Right cardiac atrium (tissue), 5 donors: ENCODE measurements at places on chromosomes 2 and 18.

GRCh38 chr2:184006998-184007397 lies 591.3 kb upstream of the ZNF804A start:
- DNase-seq = no peak

DNA sequence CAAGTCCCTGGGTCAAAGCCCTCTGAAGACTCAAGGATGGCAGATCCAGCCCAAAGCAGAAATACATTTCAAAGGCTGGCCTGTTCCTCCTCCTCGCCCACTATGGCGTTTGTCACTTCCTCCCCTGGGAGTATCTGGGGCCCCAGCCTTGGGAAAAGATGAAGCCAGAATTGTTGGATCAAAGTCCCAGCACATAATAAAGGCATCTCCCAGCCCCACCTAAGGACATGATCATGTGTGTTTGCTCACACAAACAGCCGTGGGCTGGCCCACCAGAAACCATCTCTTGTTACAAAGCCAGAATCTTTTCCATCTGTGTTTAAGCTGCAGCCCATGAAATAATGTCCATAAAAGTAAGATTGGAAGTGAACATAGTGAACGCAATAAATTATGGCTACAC lies 50.1 kb upstream of the HAAO start:
- DNase-seq = no peak

DNA sequence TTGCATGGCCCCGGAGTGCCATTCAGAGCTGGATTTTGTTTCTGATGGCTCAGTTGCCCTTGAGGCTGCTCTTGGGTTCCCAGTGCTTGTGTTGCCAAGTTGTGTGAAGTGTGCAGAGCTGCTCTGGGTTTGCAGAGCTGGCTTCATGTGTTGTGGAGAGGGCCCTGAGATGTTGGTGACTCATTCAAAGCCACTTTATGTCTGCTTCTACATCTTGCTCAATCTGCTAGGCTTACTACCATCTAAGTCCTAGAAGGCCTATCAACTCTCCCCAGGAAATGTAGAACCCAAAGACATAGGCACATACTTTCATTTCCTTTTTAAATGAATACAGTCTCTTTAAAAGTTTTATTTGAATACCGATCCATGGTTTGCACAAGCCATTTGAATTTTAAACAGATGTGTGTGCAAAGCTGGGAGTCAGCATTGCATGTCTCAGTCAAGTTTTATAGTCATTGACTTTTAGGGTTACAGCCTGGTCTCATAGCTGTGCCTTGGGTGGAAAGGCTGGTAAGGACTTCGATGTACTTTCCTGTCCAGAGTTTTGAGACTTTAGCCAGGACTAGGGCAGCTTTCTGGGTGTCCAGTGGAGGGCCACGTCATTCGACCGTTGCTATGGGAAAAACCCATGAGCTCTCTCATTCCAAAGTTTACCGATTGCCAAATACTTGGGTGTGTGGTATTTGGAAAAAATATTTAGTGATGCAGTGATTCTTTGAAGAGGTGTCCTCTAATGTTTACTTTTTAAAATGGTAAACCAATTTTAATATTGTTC lies 105.0 kb downstream of the LTBP1 start:
- DNase-seq = no peak

- peak; percentile 53 for DNase-seq
These were observed 65.1 kb upstream of the MAPRE2 start for GRCh38 chr18:34976123-34976522.

DNA sequence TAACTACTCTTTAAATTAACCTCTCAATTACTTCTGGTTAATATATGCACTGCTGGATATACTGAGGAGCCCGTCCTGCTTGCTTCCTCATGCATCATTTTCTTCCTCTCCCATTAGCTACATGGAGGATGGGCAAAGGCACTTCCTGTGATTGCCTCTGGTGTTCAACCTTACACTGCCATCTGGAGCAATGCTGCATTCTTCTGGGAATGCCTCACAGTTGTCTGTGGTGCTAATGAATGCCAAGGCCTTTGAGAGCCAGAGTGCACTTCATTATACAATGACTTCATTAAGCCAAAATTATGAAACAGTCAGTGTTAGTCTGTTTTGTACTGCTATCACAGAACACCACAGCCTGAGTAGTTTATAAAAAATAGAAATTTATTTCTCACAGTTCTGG lies 134.8 kb upstream of the DOCK10 start:
- no peak for DNase-seq

GRCh38 chr2:202019689-202020450 lies 13.8 kb upstream of the FZD7 start:
- DNase-seq = no peak

DNA sequence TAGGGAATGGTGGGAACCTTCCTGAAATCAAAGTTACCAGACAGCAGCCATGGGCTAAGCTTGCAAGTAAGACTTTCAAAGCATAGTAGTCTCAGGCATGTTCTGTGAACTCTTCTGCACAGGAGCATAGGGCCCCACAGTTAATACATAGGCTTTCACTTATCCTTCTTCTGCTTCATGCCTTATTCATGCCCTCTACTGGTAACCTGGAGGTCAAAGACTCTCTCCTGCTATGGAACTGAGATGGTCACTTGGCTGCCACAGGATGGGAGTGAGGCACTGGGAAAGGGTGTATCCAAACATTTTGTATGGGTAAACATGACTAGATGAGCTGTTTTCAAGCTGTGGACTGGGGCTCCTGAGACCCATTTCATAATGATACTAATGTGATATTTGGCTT lies 49.1 kb upstream of the ZNF638 start:
- DNase-seq = no peak

GRCh38 chr18:5444847-5445246 lies 99.0 kb downstream of the EPB41L3 start:
- DNase-seq = no peak

- no peak for DNase-seq
These were observed 56.0 kb upstream of the DSG1 start for GRCh38 chr18:31261792-31262582.

DNA sequence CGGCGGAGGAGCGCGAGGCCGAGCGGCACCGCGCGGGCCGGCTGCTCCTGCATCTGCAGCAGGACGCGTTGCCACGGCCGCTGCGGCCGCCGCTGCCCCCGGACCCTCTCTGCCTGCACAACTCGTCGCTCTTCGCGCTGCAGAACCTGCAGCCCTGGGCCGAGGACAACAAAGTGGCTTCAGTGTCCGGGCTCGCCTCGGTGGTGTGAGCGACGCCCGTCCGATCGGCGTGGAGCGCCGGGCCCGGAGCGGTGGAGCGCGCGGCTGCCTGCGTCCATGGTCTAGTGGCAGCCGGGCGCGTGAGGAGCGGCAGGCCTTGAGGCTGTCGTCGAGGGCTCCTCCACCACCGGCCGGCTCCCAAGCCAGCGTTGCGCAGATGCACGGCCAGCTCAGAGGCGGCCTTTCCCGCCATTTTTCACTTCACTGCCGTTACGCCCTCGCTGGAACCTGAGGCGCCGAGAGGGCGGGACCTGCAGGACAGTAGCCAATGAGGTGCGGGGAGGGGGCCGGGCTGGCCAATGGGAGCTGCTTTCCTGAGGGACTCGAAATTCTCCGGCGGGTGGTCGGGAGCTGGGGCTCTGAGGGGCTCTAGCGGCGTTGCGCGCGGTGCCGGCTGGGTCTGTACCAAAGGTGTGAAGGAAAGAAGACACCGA lies 1.9 kb downstream of the TLX2 start:
- peak; percentile 89 for DNase-seq

DNA sequence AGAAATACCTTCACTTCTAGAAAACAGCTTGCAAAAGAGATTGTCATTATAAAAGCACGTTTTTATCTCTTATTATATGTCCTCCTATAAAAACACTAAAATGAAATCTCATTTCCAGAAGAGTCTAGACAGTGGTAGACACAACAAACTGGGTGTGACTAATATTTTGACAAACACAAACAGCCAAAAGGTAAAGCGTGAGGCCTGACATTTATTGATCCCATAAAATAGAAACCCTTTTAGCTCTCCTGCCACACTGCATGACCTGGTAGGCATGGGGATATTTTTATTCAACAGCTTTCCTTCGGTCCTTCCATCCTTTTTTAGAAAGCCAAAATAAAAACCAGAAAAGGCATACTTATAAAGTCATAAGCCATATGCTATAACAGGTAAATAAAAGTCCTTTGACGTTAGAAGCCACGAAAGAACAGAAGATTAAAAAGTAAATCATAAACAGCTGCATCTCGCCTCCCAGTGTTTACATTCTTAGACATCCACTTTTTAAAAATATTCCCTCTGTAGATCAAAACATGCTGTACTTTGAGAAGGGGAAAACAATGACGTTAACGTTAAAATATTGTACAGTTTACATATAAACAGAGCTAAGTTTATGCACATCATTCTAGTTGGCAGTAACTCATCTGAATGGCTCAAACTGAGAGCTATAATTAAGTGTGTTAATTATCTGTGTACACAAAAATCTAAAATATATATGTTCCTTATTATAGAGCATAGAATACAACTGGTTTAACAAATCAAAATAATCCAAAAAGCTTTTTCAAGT lies 44.6 kb downstream of the IRS1 start:
- DNase-seq = no peak

GRCh38 chr2:64283006-64283570 lies 138.9 kb upstream of the PELI1 start:
- DNase-seq = no peak

DNA sequence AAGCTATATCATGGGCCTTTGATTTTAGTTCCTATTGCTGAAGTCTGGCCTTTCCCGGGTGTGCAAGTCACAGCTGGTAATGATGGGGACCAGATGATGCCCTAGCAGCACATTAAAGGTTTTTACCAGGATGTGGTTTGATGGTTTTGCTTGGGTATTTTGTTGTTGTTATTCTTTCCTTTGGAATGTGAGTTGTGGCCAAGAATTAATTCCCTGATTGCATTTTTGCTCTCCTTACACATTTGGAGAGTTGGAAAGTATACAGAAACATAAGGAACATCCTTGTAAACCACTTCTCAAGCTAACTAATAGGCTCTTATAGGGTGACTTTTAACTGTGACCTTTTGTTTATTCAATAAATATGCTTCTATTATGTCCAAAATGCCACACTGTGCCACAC lies 154.1 kb upstream of the MMADHC start:
- DNase-seq = no peak

DNA sequence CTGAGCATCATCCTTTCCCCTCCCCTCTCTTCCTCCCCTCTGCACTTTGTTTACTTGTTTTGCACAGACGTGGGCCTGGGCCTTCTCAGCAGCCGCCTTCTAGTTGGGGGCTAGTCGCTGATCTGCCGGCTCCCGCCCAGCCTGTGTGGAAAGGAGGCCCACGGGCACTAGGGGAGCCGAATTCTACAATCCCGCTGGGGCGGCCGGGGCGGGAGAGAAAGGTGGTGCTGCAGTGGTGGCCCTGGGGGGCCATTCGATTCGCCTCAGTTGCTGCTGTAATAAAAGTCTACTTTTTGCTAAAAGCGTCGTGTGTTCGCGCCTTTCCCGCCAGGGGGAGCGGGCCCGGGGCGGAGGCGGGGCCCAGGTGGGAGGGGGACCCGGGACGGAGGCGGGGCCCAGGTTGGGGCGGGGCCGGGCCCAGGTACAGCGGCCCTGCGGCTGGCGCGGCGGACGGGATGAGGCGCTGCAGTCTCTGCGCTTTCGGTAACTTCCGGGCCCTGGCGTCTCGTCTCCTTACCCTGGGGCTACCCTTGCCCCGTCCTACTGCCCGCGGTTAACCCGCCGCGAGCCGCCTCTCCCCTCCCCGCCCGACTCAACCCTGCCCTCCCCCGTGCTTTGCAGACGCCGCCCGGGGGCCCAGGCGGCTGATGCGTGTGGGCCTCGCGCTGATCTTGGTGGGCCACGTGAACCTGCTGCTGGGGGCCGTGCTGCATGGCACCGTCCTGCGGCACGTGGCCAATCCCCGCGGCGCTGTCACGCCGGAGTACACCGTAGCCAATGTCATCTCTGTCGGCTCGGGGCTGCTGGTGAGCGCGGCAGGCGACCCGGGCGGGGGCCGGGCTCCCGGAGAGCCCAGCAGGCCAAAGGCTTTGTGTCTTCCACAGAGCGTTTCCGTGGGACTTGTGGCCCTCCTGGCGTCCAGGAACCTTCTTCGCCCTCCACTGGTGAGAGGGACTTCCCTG lies at the start of gene KRTCAP3:
Gene KRTCAP3, plus strand, starts transcription at position 424 of the 962 bp plus-strand sequence. Its CDS starts 32 bp downstream, at position 456.
- peak; percentile 67 for DNase-seq

- DNase-seq = no peak
These were observed 514.2 kb downstream of the TXNL1 start for GRCh38 chr18:56124186-56124585.

DNA sequence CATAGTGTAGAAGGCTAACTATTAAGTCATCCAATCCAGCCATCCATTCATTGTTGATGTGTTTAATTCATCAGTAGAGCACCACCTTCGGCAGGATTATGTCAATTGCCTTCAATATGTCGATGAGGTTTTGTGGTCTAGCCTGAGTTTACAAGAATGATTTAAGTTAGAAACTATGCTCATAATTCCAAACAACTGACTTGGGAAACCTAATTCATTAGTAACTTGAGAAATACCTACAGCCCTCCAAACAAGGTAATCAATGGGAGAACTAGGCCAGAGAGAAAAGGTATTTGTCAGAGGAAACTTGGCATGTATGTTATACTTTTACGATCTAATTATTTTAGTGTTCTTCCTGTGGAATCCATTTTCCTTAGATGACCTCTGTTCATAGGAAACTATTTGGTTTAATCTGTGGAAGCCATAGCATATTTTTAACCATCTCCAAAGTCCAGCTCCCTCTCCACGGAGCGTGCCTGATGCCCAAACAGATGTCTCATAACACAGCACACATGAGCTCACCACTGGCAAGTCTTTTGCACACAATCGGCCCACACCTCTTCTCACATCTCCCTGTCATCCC lies 148.5 kb downstream of the GFPT1 start:
- DNase-seq = no peak

- no peak for DNase-seq
These were observed 2.9 kb downstream of the ALKAL2 start for GRCh38 chr2:284896-285492.

- DNase-seq = no peak
These were observed 217.0 kb upstream of the UBE2E3 start for GRCh38 chr2:180763263-180763989.

DNA sequence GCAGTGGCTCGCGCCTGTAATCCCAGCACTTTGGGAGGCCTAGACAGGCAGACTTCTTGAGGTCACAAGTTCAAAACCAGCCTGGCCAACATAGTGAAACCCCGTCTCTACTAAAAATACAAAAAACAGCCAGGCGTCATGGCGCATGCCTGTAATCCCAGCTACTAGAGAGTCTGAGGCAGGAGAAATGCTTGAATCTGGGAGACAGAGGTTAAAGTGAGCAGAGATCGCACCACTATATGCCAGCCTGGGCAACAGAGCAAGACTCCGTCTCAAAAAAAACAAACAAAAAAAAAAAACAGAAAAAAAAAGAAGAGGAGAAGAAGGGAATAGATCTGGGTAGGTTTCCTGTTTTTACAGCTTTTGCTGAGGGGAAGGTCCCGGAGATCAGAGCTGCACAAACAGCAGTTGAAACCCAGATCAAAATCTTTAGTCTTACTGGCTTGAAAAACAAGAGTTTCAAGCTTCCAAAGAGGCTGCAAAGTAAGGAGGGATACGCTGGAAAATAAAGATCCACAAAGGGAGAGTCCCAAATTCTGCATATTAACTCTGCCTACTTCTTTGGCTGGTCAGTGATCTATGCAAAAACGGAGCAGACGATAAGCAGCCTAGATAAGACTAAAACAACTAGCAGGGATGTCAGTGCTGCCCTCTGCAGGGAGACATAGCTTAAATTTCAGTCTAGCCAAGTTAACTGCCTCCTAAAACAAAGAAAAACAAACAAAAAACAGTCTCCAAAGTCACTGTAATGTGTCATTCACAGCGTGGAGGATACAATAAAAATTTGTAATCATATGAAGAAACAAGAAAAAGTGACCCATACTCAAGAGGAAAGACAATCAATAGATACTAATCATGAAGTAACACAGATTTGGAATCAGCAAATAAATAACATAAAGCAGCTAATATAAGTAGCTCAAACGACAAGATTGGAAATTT lies 74.1 kb downstream of the TLK1 start:
- no peak for DNase-seq

- DNase-seq = no peak
These were observed 113.2 kb downstream of the ARHGEF4 start for GRCh38 chr2:130949954-130950353.
